GDM1 (cell line): ENCODE measurements at places on chromosomes 5 and 9.
A peak's percentile ranks its signal among the peaks of the same experiment; 100 is the strongest.

DNA sequence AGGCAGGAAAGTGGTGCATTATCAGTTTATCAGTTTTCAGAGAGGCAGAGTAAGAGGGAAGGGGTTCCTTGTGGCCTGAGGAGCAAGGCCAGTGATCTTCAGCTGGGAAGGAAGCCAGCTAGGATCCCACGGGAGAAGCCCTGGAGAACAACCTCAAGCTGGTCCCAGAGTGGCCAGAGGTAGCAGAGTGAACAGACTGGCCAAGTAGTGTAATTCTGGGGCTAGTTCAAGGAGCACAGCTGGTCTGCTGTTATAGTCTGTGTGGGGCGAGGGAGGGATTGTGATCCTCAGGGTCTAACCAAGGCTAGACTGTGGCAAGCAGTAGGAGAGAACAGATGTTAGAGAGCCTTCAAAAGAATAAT lies 164.6 kb downstream of the CARTPT start:
- DNase-seq: no peak

- no peak for DNase-seq
These were observed 411.1 kb upstream of the GRIA1 start for GRCh38 chr5:153079396-153079795.

- no peak for DNase-seq
These were observed 12.3 kb upstream of the C5orf24 start for GRCh38 chr5:134833340-134834032.

DNA sequence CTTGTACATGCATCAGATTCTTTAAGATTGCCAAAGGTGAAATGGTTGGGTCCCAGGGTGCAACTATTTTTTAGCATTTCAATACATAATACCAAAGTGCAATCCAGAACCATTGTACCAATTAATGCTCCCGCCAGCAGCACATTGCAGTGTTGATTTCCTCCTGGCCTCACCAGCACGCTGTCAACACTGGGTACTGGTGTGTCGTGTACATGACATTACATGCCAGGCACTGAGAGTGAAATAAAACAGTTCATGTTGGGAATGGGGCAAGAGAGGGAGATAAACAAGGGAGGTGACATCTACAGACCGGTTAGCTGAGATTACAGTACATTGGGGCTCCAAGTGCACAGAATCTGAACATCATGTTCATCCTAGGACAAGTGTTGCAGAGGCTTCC lies 37.8 kb downstream of the HMGCS1 start:
- no peak for DNase-seq

DNA sequence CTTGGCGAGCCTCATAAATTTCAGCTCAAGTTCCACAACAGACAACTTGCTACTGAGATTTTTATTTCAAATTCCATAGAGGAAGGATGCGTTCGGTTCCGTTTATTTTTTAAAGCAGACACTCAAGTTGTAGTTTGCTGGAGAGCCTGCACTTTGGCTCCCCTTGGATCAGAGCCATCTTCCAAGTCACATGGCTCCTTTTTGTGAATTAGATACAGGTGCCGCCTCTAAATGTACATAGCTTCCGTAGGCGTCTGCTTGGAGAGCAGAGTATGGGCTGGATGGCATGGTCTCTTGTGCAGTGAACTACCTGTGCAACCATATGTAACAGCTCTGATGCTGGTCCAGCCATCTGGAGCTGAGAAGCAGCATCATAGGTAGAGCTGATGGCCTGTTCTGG lies 73.9 kb upstream of the WWC1 start:
- DNase-seq: no peak

DNA sequence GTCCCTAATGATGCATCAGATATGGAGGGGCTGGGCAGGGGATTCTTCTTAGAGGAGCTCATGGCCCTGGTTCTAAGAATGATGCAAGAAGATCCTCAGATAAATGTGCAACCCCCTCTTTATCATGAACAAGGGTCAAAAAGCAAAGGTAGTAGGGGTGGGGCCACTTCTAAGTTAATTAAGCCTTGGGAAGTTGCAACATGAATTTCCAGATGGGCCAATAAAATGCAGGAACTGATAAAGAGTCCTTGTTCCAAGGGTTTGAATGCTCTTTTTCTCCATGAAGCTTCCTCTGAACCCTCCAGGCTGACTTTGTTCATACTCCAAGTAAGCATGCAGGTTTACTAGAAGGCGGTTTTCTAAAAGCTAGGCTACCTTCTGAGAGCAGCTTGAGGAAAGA lies 25.6 kb downstream of the PCA3 start:
- no peak for DNase-seq

DNA sequence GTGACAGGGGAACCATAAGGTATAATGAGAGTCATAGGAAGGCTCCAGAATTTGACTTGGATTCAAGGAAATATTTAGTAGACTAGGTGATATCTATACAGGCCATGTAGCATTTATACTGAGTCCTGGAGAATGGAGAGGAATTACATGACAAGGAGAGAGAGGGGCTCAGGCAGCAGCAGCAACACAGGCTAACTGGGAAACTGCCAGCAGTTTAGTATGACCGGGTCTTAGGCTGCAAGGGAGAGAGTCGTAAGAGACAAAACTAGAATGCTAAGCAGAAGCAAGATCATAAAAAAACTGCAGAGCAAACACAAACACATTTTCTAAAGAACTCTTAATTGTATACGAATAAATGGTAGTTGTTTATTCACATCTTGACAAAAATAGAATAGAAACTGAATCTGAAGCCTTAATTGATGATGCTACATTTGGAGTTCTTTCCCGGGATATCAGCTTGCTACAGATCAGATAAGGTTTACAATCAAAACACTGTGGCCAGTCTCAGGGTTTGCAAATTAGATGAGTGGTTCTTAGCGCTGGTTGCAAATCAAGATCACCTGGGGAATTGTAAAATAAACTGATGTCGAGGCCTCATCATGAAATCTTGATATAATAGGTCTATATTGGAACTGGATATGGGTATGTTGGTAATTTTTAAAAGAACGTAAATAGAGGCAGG lies 480.0 kb upstream of the C9orf72 start:
- no peak for DNase-seq

- no peak for DNase-seq
These were observed 1401.4 kb downstream of the EFNA5 start for GRCh38 chr5:106269252-106269843.

DNA sequence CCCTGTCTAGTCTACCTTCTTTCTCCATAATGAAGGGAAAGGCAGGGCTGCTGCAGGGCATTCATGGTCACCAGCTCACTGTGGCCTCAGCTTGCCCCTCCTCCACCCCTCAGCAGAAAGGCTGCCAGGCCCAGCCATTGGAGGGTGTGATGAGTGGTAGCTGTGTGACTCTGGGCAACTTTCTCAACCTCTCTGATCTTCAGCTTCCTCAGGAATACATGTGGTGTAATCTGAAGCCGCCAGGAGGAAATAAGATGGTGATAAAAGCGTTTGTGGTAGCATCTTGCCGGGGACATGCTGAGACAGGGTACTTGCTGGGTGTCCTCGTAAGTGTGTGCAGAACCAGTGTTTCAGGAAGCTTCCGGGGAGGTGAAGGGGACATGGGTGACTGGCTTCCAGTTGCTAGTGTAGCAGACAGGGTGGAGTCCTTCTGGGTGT lies 9.8 kb downstream of the CXCL14 start:
- DNase-seq: no peak

DNA sequence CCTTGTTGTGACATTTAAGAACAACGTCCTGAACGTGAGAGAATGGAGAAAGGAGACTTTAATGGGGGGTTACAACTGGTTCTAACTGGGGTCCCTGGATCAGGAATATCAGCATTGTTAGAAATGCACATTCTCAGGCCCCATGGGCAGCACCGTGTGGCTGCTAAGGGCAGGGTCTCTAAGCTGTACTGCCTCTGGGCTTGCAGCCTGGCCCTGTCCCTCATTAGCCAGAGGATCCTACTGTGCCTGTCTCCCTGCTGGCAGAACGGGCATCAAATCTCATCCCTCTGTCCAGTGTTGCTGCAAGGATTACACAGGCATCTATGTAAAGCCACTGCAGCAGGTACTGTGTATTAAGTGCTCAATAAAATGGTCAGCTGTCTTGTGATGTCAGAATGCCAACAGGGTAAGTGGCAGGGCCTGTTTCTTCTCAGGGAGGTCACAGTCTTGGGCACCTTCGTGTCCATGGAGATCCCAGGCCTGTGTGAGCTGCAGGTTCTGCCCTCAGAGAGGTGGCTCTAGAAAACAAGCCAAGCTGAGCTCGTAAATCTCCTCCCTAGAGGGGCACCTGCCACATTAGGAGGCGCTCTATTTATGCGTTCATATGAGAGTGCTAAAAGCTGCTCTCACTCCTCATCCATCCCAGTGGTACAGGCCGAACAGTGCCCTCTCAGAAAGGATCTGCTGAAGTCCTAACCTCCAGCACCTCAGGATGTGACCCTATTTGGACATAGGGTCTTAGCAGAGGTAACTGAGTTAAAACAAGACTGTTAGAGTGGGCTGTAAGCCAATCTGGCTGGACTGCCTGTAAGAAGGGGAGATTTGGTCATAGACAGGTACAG lies 210.5 kb downstream of the GADD45G start:
- DNase-seq: no peak

- DNase-seq: no peak
These were observed 83.4 kb downstream of the AP3B1 start for GRCh38 chr5:78211052-78211451.

GRCh38 chr5:27773636-27774035 lies 735.2 kb upstream of the CDH9 start:
- DNase-seq: no peak

DNA sequence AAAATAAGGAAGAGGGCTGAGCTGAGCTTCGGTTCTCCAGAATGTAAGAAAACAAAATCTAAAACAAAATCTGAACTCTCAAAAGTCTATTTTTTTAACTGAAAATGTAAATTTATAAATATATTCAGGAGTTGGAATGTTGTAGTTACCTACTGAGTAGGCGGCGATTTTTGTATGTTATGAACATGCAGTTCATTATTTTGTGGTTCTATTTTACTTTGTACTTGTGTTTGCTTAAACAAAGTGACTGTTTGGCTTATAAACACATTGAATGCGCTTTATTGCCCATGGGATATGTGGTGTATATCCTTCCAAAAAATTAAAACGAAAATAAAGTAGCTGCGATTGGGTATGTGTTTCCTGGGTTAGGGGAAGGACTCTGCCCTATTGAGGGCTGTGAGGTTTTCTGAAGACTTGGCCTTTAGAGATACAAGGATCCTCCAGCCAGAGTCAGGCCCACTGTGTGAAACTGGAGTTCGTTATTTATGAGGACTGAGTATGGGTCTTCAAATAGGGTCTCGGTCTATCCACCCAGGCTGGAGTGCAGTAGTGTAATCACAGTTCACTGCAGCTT lies 3.8 kb downstream of the EGR1 start:
- DNase-seq: no peak

- DNase-seq: no peak
These were observed 1.1 kb downstream of the EIF4E1B start for GRCh38 chr5:176631383-176632200.

DNA sequence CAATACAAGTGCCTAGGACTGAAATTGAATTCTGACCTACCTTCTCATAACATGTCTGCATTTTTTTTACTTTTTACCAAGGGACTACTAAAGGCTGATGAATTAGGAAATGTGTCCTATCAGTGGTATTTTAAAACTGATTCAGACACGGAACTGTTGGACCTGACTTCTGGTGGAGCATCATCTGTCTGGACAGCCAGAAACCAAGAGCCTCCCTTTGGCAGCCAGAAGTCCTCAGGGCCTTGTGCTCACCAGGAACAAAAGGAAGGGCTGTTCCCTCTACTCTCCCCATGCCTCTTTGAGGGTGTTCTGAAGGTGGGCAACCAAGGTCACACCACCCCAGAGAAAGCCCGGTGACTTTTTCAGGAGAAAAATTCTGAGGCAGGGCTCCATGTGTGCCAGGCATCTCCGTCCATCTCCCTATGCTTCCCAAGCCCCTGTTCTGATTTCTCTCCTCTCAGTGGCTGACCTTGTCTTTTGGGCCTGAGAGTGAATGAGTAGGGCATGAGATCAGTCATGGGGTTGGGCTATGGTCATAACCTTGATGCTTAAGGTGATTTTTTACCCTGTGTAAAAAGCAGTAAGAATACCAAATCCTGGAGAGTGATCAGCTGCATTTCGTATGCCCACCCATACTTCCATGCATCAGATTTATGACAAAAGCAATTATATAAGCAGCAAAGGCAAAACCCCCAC lies 143.7 kb downstream of the SCAMP1 start:
- DNase-seq: no peak

- DNase-seq: no peak
These were observed 31.0 kb upstream of the ANKRD34B start for GRCh38 chr5:80600943-80601693.

- DNase-seq: no peak
These were observed 40.7 kb downstream of the TIMD4 start for GRCh38 chr5:156922207-156922792.

- no peak for DNase-seq
These were observed 157.6 kb downstream of the TTC39B start for GRCh38 chr9:15149450-15149849.

DNA sequence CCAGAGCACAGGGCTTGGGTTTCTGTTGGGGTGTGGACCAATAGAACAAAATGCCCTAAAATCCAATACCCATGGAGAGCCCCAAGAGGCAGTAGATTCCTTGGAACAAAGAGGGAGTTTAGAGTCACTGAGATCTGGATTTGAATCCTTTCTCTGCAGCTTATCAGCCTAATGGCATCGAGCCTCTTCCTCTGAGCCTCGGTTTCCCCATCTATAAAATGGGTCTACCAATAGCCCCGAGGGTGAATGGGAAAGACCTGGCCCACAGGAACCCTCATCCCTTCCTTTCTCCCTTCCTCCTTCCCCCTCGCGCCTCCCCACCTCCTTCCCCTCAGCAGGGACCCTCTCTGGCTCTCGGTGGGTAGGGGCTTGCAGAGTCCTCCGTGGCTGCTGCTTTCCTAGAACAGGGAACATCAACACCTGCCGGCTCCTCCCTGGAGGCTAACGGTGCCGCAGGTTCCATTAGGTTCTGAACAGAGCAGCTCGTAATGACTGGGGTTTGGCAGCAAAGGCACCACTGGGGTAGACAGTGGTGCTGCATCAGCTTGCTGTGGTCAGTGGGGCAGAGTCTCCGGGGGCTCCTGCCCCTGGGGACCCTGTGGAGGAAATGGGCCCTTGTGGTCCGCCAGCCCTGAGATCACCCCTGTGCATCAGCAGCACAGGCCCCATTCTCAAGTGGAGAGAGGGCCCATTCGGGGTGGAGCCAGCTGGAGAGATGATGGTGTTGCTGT lies 40.3 kb downstream of the NEK6 start:
- DNase-seq: no peak

DNA sequence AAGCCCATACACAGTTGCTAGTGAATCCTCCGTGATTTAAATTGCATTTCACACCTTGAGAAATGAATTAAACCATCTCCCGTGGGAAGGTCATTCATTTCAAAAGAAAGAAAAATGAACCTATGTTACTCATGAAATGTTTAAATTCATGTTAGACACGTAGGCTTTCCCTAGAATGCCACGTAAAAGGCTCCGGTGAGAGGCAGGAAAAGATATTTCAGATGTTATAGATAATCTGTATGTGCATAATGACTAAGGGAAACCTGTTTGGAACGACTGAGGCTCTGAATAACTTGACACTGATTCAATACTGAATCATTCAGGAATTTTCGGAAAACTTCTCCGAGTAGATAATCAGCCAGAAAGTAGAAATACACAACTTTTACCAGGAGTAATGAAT lies 134.3 kb upstream of the ICE1 start:
- DNase-seq: no peak

- DNase-seq: peak; percentile 21
These were observed 966 bp downstream of the SNX2 start for GRCh38 chr5:122775550-122776542.
